ENCODE measurements at places on chromosomes 4 and X. TPM values are rescaled to one million over a fixed set of nuclear protein-coding genes. Genes with fewer than 3 reads are reported as not detected.

PPEF1 gene
- 1.00 TPM for total RNA-seq

CLTRN gene
- not detected for total RNA-seq

- no peak for DNase-seq
- H3K27me3 ChIP-seq = no peaks in the 10 kb centered on the region
- H3K4me3 ChIP-seq = no peak overlapping the region
- H3K36me3 ChIP-seq = no peaks in the 10 kb centered on the region
- no peak overlapping the region for H3K27ac ChIP-seq
- H3K4me1 ChIP-seq = no peaks in the 10 kb centered on the region
Observed at GRCh38 chr4:80393246-80393969, 57.9 kb downstream of the CFAP299 start.

DNA sequence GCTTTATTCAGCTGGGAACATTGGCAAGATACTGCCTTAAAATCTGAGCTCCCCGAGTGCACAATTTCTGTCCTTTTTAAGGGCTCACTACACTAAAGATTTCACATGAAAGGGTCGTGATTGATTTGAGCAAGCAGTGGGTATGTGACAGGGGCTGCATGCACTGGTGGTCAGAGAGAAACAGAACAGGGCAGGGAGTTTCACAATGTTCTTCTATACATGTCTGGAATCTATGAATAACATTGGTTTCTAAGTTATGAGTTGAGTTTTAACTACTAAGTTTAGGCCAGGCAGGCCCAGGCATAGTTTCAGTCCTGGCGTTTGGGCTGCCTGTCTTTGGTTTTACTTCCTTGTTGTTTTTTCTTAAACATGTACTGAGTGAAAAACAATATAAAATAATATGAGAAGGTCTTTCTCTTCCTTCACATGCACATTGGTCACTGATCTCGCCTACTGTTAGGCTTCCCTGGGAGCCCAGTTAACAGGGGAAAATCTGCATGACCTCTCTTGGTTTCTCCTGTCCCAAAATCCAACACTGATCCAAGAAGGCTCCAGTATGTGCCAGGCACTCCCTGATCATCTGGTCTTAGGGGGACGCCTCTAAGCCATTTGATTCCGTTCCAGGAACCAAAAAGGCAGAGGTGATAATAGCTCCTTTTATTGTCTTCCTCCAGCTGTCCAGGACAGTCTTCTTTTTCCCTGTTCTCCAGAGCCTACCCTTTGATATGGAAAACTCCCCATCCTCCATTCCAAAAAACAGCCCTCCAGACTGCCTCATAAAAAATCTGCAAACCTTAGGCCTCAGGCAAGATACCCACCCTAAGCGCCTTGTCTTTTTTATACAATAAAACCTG is at the start of gene UGT2B17:
UGT2B17 (minus strand) TSS at position 51 of the 854 bp plus-strand sequence. CDS start 7,838 bp downstream, outside the sequence.
- no peak within 1 kb of the TSS for H3K4me3 ChIP-seq
- no peaks in the 10 kb centered on the region for H3K36me3 ChIP-seq
- no peaks in the 10 kb centered on the region for H3K4me1 ChIP-seq
- no peak within 1 kb of the TSS for H3K27ac ChIP-seq
- DNase-seq = no peak

DNA sequence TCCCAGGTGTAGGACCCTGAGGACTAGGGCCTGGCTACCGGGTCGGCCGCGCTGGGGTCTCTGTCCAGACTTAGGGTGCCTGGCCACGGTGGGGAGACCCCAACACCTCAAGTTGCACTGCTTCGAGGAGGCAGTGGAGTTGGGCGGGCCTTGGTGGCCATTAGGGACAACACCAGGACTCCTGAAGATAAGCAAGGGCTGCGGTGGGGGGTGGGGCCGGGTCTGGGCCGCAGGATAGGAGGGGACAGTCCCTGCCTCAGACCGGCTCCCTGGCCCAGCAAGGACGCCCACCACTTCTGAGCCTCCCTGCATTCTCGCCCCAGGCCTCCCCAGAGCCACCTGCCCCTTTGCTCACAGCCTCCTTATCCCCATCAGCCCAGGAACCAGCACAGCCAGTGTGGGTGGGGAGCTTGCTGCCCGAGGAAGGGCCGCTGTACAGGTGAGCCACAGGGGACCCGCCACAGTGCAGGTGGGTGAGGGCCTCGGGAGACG is 5.5 kb upstream of the MXD4 start:
- no peak for DNase-seq
- H3K4me3 ChIP-seq = no peak overlapping the region
- no peak overlapping the region for H3K27ac ChIP-seq
- peaks cover 14% of the 10 kb centered on the region for H3K4me1 ChIP-seq
- H3K27me3 ChIP-seq = no peaks in the 10 kb centered on the region

DNA sequence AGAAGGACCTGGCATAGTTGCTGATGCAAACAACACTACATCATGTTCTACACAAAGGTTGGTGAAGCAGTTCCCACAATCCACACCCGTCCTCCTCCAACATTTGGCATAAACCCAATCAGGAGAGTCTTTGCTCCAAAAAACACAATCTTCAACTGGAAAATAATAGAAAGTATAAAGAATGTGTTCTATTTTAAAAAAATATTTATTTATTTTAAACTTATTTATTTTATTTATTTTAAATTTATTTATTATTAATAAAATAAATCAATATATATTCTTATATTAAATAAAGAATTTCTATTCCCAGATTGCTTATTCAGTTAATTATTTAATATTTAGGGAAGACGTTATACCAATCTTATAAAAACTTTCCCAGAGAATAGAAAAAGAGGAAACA is 1753.7 kb upstream of the AGA start:
- no peak for DNase-seq
- H3K4me3 ChIP-seq = no peak overlapping the region
- no peaks in the 10 kb centered on the region for H3K27me3 ChIP-seq
- no peak overlapping the region for H3K27ac ChIP-seq

DNA sequence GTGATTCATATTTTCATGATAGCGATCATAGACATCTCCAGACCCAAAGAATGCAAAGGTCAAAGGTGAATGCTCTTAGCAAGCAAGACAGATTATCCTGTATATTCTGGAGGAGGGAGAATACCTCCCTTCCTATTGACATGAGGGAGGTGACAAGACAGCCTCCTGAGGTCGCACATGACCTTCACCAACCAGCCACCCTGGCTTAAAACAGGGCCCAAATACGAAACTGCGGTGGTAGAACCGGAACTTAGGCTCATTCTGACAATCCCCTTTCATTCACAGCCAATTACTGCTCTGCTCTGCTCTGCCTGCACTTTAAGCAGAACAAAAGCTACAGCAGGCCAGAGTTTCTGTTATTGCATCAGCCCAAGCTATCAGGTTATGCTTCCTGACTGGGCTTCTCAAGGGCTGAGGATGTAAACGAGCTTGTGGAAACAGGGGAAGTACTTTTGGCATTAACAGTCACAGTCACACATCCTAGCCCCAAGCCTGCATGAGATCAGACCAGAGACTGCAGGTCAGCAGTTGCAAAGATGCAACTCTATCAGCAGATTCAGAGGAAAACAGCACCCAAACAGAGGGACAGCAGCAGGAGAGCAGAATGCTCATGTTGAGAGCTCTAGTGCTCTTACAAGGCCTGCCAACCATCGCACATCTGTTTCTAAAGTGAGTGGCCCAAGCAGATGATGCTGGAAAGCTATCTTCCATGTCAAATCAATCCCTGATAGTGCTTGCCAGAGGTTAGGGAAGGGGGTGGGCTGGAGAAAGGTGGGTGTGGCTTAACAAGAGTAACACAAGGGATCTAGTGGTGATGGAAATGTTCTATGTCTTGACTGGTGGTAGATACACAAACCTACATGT is 51.3 kb upstream of the MAP3K15 start:
- no peak overlapping the region for H3K4me3 ChIP-seq
- H3K4me1 ChIP-seq = peaks cover 9% of the 10 kb centered on the region
- H3K27ac ChIP-seq = no peak overlapping the region
- H3K36me3 ChIP-seq = peaks cover 3% of the 10 kb centered on the region
